ENCODE measurements at places on chromosomes 1 and 21. TPM values are rescaled to one million over a fixed set of nuclear protein-coding genes. Genes with fewer than 3 reads are reported as not detected.

Gene RNU1-4
- under 0.01 TPM for total RNA-seq

Gene NBPF4
- total RNA-seq = not detected

Gene MATN1
- total RNA-seq = 0.56 TPM

Gene TMEM61
- not detected for total RNA-seq

Gene RIIAD1
- not detected for total RNA-seq

Gene ANGPTL1
- total RNA-seq = not detected

Gene GJA8
- not detected for total RNA-seq

Gene SPRR1A
- not detected for total RNA-seq

Gene OR2AK2
- total RNA-seq = not detected

Gene LY9
- not detected for total RNA-seq

Gene C1orf94
- not detected for total RNA-seq

Gene TEDDM1
- total RNA-seq = not detected

Gene PLA2G5
- total RNA-seq = not detected

Gene KRTAP19-1
- not detected for total RNA-seq

Gene SPRR5
- total RNA-seq = not detected

Gene LORICRIN
- total RNA-seq = not detected

Gene NBPF14
- total RNA-seq = 24.7 TPM

Gene AADACL4
- not detected for total RNA-seq

Gene RORC
- not detected for total RNA-seq

Gene BATF3
- total RNA-seq = 1.6 TPM

GRCh38 chr1:12386130-12386529, 156.3 kb downstream of the VPS13D start:
- no peak for DNase-seq

- DNase-seq = no peak
Measured at GRCh38 chr1:29800522-29800956, 564.2 kb downstream of the PTPRU start.

DNA sequence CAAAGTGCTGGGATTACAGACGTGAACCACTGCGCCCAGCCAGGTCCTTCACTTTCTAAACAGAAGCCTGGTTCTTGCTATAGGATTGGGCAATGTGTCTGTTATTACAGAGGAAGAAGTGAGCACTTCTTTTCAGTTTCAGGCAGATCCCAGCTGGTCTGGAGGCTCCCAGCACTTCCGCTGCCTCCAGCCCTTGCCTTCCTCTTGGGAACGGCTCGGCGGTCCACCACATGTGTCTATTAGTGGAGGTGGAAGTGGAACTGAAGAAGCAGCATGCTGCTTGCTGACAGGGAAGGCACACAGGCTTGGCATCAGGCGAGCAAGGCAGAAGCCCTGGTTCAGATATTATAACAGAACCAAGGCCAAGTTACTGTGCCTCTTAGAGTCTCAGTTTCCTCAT, 17.0 kb downstream of the MKNK1 start:
- no peak for DNase-seq

DNA sequence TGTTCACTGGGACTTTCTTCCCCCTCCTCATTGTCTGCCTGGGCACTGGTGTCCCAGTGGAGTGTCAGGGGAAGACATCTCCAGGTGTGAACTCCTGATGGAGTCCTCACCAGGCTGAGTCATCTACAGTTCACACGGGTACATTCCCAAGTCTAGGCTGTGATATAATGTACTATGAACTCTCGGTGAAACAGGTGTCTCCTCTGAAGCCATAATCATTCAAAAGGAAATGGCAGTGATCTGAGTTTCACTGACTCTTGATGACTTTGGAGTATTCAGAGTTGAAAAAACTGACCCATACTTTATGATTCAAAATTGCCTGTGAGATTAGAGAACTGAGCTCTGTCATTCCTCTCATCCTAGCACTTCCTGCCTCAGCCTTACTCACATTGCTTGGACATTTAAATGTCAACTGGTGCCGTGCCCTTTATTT, 9.1 kb downstream of the LAMC2 start:
- DNase-seq = peak; percentile 60

DNA sequence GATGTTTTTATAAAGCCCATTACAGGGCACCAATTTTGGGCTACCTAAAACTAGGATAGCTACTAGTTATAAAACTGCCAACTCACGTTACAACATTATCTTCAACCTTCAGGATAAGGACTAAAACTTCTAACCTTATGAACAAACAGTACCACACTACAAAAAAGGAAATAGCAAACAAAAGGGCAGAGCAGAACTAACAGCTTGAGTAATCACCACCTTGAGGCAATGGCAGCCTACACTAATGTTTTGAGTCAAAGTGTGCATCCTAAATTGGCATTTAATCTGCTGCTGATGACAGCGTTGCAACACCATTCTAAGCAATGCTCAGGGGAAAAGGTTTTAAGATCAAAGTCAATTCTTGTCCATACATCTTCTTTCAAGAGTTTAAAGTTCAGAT, 27.2 kb downstream of the PTP4A2 start:
- no peak for DNase-seq

GRCh38 chr21:24545807-24546361, 1061.4 kb downstream of the MRPL39 start:
- DNase-seq = no peak

- no peak for DNase-seq
Measured at GRCh38 chr21:37561941-37562919, 195.7 kb downstream of the DYRK1A start.

DNA sequence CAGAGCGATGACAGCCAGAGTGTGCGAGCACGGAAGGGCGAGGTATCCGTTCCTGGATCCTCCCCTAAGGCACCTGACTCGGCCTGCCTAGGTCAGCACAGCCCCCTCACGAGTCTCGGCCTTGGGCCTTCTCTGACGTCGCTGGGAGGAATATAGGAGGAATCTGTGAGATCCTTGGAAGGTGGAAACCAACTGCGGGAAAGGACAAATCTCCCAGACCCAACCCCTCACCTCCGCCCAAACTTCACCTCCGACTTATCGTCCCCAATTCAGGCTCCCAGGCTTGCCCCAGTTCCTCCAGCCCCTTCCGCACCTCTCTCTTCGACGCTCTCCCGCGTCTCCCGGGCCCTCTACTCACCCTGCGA, 494 bp downstream of the APH1A start:
- no peak for DNase-seq

- no peak for DNase-seq
Measured at GRCh38 chr1:203390298-203390697, 39.4 kb upstream of the FMOD start.

DNA sequence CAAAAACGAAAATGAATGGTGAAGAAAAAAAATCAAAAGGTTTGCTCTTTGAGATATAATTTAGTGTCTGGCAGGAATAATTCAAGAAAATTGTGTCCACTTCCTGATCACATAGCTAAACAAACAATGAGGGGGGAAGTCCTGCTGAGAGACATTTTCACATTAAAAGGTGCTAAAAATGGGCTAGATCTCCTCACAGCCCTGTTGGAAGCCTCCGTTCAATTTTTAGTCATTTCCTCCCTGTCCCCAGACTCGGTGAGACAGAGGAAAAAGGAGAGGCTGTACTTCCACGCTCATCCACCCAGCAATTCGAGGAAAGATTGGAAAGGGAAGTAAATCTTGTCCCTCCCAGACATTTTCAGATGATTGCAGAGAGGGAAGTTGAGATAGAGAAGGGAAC, 103.7 kb downstream of the BARHL2 start:
- DNase-seq = no peak

- DNase-seq = no peak
Measured at GRCh38 chr1:37265786-37266667, 208.4 kb upstream of the ZC3H12A start.

- no peak for DNase-seq
Measured at GRCh38 chr1:185342672-185343259, 25.7 kb upstream of the IVNS1ABP start.

GRCh38 chr1:53470155-53470554, 11.0 kb downstream of the DMRTB1 start:
- DNase-seq = peak; percentile 58

DNA sequence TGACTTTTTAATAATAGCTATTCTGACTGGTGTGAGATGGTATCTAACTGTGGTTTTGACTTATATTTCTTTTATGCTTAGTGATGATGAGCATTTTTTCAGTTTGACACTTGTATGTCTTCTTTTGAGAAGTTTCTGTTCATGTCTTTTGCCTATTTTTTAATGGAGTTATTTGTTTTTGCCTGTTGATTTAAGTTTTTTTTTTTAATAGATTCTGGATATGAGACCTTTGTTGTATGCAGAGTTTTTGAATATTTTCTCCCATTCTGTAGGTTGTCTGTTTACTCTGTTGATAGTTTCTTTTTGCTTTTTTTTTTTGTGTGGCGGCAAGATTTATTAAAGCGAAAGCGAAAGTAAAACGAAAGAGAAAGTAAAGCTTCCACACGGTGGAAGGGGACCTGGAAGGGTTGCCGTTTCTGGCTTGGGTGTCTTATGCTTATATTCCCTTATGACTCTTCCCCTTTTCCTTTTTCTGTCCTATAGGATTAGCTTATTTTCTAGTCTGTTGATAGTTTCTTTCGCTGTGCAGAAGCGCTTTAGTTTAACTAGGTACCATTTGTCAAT, 67.6 kb downstream of the TBX19 start:
- DNase-seq = no peak

- no peak for DNase-seq
Measured at GRCh38 chr1:54276617-54277450, 76.9 kb downstream of the MRPL37 start.

GRCh38 chr1:100657876-100658715, 61.4 kb upstream of the VCAM1 start:
- peak; percentile 49 for DNase-seq

GRCh38 chr1:46747683-46748288, 28.9 kb upstream of the EFCAB14 start:
- peak; percentile 55 for DNase-seq

GRCh38 chr1:22283596-22283995, 140.7 kb upstream of the WNT4 start:
- DNase-seq = no peak

DNA sequence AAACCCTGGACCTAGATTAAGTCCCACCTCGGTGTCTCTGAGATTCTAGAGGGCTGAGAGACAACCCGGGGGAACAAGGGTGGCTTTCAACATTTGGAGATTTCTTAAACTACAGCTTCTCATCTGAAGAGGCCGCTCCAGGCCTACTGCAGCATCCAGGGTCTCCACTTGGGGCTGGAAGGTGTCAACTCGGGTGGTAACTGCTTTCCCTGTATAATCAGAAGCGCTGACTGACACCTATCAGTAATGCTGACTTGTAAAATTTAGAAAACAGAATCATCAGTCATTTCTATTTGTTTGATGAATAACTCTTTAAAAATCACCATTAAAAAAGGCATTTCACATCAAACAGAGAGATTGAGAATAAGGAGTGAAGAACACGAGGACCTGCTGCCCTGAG, 226.0 kb downstream of the PBX1 start:
- DNase-seq = no peak

GRCh38 chr1:231931846-231932454, 305.4 kb downstream of the DISC1 start:
- no peak for DNase-seq

- DNase-seq = peak; percentile 70
Measured at GRCh38 chr1:169779970-169780369, 14.7 kb downstream of the METTL18 start.

DNA sequence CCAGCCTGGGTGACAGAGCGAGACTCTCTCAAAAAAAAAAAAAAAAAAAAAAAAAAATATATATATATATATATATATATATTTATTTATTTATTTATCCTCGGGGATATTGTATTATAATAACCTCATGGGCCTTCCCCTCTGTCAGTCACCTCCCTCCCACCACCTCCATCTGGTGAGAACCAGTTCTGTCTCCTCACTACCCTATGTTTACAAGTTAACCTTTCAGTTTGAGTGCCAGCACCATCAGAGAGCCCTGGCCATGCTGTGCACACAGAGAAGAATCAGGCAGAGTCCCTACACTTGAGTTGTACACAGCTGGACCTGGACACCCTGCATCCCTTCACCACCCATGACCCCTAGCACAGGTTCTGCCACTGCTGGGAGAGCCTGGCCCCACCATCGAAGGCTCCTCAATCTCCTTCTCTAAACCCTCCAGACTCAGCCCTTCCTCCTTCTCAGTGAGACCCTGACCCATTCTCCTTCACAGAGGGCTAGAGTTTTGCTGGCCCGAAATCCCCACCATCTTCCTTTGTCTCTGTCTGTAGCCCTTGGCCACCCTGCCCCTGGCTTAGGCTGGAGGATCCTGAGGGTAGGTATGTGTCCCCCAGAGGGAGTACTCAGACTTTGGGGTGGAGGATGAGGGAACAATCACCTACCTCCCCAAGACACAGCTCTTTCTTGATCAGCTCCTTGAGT, 1.2 kb downstream of the S100A5 start:
- DNase-seq = no peak

- DNase-seq = peak; percentile 90
Measured at GRCh38 chr1:117673405-117673804, 67.6 kb downstream of the TENT5C start.

DNA sequence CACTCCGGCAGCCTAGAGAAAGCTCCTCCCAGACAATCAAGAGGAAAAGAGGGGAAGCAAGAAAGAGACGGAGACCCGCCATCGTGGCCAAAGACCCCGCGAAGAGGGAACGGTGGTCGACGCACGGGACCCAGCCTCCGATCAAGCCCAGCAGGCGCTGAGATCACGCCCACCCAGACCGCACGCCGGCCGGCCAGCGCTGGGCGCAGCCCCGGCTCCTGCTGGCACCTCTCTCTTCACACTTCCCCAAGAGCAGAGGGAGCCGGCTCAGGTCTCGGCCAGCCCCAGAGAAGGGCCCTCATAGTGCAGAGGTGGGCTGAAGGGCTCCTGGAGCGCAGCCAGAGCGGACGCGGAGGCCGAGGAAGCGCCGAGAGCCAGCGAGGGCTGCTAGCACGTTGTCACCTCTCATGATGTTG, 918.4 kb upstream of the ADAMTS5 start:
- DNase-seq = no peak

GRCh38 chr1:3890389-3891328, 9.4 kb downstream of the C1orf174 start:
- DNase-seq = no peak

- no peak for DNase-seq
Measured at GRCh38 chr1:3171761-3172160, 102.8 kb downstream of the PRDM16 start.

- peak; percentile 46 for DNase-seq
Measured at GRCh38 chr1:159779403-159779851, 1.3 kb upstream of the DUSP23 start.
